Glomerular endothelial cell (primary cell): ENCODE measurements at places on chromosomes 4 and X.

DNA sequence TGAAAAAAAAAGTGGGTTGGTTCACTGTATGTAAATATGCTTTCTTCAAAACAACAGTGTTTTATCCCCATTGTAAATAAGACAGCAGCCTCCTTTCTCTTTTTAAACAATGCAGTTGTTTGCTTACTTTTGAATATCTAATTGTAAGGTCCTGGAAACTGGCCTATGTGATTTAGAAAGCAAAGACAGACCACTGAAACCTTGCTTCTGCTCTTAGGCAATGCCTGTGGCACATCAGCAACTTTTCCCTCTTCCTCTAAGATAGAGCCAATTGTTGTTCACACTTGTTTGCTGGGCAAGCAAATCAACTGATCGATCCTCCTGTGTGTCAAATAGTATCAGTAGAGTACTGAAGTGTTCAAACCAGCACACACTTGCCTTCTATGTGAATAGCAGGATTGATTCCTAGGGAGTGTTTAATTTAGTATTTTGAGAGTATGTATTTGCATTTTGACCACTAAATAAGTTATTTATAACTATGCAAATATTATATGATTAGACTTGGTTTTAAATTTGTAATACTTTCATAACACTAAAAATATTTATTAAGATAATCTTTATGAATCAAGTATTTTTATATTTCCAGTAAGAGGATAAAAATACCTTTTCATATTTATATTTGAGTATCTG, 55.4 kb upstream of the GRPR start:
- DNase-seq: no peak

DNA sequence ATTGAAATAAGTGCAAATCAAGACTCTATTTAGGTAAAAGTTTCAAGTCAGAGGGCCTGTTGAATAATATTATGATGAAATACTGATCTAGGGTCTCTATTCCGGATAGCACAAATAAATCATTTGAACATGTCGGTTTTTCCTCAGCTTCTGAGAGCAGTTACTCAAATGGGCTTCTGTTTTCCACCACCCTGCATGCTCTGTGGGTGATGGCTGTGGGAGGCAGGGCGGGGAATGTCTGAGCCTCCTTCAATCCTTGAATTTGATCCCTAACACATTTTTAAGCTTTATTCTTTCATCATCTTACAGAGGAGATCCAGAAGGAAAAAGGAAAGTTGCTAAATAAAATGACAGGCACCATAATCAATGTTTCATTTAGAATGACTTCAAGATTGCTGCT, 8.5 kb downstream of the UNC5C start:
- no peak for DNase-seq

DNA sequence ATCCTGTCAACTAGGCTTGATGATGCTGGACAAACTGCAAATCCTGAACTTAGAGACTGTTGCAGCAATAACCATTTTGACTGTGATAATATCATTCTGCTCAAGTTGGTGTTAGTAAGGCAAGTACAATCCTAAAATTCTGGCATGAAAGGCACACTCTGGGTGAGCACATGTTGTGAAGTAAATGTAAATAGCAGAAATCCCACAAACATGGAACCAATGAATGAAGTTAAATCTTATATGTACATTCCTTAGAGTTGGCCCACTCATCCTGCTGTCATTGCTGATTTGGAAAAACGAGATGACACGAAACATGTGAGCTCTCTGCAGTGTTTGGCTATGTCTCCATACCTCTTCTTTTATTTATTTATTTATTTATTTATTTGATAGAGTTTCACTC, 21.0 kb downstream of the RBM47 start:
- no peak for DNase-seq

DNA sequence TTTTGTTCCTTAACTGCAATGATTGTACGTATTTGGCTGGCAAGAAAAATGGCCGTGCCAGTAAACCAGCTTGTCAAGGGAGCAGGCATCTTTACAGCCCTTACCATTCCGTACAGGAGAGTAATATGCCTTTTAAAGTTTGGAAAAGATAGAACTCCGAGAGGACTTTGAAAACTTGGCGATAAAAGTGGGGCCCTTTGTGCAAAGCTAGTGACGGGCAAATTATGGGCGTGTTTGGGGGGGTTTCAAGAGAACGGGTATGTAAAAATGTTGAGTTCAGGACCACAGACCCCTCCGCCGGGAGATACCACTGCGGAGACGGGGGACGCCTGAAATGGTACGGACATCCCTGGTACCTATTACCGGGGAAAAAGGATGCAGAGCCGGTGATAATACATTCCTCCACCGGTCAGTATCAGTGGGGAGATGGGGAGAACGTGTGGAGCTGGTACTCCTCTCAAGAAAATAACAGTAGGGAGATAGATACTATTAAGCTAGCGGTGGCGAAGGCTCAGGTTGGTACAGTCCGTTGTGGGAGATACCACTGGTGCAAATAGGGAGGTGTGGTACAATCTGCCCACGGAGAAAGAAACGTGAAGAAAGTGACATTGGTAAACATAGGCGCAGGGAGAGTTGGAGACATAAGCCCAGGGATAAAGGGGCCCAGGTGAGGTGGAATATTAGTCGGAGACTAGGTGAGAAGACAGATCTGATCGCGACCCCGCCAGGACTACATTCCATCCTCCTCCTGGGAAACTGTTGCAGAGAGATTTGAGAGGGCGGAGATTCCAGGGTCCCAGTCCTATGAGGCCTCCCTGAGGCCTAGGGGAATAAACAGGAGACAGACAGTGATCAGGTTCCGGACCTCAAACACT, 14.5 kb downstream of the SPACA5 start:
- DNase-seq: peak; percentile 70

GRCh38 chrX:66221856-66222255, 57.8 kb downstream of the HEPH start:
- no peak for DNase-seq

DNA sequence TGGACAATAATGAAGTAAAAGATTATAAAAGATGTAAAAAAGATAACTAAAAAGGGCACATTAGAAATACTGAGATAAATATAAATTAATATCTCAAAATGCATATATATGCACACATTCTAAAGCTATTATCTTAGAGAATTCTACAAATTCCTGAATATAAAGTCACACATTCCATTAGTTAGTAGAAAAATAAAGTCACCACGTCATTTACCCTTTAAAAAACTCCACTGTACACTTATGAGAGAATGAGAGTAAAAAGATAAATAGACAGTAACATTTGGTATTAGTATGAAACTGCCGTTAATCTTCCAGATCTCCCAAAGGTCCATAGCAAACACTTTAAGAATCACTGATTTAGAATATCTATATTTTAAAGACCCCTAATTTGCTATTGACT, 67.2 kb upstream of the IL15 start:
- DNase-seq: peak; percentile 12
